IPS DF 19.7 (cell line): ENCODE measurements at places on chromosomes 11 and 22.

DNA sequence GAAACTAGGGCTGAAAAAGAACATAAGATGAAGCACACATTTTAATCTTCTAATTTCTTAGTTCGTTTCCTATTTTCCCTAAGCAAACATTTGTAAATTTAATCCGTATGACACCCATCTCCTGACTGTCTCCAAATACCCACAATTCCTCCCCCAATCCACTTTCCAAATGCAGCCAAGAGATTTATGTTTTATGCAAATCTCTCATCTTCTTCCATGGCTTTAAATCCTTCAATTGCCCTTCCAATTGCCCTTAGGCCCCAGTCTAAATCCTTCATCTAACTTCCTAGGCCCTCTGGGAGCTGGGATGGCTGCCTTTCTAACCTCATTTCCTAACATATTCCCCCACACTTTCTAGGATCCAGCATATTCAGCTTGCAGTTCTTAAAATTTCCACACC is 18.0 kb upstream of the POU2AF1 start:
- no peak for DNase-seq

DNA sequence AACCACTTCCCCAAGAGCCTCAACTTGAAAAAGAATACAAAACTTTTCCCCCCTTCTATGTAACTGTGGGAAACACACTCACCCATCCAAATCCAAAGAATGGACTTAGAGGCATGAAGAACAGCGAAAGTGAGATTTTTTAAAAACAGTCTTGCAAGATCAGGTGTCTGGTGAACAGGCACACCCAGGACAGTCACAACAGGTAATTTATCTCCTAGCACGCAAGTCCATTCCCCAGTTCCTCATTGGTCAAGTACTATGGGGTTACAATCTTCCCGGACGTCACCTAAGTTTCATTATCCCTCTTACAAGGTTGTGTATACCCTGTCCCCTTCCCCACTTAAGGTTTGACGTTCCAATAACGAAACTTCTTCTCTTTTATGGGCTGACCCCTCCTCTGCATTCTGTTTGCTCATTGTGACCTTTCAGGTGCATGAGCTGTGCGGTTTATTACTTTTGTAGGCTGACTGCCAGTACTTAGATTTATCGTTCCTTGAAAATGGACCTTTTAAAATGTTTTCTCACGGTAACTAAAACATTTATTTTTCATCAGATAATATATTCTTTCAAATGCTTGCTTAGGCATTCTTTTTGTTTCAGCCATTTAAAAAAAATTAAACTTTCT is 1401.9 kb downstream of the FAM181B start:
- no peak for DNase-seq

DNA sequence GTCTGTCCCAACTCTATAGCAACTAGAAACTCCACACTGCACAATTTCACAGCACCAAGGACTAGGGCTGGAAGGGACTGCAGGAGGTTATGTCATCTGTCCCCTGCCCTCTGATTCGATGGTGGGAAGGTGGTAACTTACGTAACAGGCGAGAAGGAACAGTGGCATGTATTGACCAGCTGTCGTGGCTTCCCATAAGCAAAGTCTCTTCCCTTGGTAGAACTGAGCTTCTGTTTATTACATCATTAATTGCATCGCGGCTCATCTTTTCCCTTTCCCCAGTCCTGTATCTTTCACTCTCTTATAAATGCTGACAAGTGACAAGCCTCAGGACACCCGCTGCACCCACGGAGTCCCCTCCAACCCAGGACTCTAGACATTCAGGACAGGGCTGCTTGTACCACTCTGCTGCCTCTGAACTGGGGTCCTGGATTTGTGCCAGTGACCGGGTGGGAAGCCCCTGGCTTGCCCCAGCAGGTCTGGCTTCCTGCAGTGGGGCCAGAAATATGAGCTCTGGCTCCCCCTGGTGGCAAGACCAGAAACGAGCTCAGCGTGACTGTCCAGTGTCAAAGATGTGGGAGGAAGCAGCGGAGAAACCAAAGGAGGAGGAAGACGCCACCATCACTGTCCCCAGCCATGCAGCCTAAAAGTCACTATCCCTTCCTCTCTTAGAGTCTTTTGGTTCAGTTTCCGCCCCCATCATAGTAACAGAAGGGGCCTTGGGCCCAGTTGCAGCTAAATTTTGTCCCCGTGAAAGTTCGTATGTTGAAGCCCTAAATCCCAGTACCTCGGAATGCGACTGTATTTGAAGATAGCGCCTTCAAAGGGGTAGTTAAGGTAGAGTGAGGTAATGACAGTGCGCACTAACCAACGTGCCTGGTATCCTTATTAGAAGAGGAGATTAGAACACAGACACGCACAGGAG is 84.5 kb downstream of the ISX start:
- peak; percentile 40 for DNase-seq

DNA sequence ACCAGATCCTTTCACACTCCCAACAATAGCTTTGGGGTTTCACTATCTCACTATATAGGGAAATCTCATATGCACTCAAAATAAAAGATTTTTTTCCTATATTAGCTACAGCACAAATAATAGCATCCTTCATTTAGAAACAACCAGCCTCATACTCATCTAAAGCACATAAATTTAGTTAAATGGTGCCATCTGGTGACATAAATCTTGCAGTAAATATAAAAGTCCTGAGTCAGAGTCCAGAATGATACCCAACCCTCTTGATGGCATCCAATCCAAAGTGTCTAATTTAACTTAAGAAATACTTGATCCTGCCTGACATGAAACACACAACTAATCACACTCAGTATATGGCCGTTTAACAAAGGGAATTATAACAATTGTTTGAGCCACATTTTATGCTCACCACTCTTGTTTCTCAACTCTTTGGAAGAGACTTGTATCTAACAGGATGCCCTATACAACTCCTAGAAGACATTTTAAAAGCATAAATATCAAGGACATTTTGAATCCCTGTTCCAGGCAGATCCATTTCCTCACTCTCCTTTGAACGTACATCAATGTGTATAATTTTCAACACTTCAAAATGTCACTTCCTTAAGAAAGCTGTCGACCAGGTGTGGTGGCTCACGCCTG is 36.2 kb downstream of the DLG2 start:
- DNase-seq = no peak

DNA sequence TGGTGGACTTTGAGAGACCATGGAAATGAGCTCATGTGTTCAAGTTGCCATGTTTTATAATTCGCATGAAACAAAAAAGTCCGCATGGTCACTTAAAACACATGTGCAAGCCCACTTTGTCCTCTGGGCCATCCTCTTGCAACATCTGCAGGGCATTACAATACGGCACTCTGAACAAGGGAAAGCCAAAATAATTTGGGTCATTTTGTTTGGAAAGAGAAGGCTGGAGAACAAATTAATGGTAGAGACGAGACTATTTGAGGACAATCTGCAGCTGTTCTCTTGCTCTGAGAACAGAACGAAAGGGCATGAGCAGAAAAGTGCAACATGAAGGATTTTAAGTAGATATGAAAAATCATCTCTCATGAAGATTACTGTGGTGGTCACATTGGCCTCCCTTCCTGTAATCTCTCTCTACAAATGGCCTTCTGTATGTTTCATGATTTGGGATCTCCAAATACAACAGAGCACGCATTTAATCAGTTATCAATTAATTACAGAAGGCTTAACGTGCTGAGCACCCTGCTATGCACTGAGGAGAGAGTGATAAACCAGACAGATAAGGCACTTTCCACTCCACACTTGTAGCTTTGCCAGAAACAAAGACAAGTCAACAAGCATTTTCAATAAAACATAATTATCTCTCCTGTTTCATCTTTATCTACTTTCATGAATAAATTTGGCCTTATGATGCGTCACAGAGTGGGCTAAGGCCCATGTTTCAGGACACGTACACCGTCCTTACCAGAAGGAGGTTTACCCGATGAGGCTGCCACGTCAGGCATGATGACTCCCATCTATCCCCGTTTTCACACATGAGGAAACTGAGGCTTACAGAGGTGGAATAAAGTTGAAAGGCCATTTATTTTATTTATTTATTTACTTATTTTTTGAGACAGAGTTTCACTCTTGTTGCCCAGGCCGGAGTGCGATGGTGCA is 384.1 kb downstream of the LARGE1 start:
- no peak for DNase-seq
